ENCODE measurements at places on chromosomes 16 and 17.

DNA sequence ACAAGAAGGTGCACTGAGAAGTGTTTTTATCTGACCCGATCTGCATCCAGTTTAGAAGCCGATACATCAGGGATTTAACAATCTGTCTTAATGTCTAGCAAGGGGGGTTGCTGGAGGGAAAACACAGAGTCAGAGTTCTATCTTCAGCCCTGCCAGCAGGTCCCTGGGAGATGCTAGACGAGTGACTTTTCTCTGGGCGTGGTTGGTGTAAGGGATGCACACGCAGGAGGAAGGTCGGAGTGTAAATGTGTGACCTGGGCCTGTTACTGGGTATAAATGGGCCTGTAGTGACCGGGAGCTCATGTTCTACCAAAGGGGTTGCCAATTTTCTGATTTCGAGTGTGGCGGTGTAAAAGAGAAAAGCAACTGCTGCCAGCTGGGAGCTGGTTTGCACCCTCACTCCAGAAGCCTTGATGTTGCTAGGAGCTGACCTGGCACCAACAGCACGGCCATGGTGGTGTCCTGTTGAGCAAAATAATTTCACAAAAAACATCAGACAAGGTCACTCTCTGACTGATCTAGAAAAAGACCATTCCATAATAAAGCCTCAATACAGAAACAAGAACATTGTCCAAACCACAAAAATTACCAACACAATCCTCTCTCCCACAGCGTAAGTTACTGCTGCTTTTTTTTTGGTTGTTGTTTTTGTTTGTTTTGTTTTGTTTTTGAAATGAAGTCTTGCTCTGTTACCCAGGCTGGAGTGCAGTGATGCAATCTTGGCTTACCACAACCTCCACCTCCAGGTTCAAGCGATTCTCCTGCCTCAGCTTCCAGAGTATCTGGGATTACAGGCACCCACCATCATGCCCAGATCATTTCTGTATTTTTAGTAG, 1.3 kb upstream of the KCTD13 start:
- no peak for DNase-seq

DNA sequence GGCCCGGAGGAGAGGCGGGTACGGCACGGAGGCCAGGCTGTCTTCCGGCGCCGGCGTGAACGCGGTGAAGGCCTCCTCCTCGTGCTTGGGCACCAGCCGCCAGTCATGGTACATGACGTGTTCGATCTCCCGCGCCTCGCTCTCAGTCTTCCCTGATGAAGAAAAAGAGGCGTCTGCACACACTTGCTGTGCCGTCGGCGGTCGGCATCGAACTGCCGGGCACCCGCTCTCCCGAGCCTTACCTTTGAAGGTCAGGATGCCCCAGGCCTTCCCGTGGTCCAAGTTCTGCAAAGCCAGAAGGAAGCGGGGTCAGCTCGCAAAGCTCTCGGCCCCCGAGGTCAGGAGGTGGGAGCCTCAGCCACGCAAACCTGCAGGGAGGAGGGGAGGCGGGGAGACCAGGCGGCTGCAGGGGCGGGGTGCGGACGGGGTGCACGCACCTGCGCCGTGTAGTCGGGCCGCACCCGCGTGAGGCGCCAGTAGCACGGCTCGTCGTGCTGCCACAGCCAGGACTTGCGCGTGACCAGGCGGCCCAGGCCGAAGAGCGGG, at the start of gene EME2:
EME2 (plus strand) TSS at position 449 of the 546 bp plus-strand sequence. CDS start 418 bp downstream, outside the sequence.
- no peak for DNase-seq

GRCh38 chr16:2048116-2048543, 345 bp downstream of the TSC2 start:
- DNase-seq, result peak; percentile 7

- peak; percentile 77 for DNase-seq
Measured at GRCh38 chr17:21513012-21513570, 136.9 kb downstream of the KCNJ12 start.

GRCh38 chr17:55157165-55157564, 107.6 kb upstream of the HLF start:
- peak; percentile 18 for DNase-seq

DNA sequence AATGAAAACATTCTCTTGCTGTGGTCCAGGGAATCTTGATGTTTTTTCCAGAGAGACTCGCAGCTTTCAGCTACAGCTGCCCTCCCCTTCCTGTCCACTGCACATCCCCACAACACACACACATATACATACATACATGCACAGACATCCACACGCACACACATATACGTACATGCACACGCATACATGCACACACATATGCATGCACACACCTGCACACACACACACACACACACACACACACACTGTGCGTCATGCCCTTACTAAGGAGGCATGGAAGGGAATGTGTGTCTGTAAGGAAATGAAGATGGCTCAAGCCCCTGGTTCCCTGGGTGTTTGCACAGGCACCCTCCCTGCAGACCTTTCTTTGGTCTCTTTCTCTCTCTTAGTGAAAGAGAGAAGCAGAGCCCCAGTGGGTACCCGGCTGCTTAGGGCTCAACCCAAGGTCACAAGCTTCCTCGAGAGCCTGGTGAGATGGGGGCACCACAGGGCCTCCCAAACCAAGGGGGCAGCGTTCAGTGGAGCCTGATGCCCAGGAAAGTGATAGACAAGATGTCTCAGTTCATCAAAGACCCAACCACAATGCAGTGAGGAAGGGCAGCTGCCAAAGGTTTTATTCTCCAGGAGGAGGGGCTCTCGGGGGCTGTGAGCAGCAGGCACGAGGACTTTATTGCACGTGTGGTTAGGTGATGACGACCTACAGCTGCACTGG, 33.3 kb downstream of the TNFRSF13B start:
- DNase-seq, result no peak

DNA sequence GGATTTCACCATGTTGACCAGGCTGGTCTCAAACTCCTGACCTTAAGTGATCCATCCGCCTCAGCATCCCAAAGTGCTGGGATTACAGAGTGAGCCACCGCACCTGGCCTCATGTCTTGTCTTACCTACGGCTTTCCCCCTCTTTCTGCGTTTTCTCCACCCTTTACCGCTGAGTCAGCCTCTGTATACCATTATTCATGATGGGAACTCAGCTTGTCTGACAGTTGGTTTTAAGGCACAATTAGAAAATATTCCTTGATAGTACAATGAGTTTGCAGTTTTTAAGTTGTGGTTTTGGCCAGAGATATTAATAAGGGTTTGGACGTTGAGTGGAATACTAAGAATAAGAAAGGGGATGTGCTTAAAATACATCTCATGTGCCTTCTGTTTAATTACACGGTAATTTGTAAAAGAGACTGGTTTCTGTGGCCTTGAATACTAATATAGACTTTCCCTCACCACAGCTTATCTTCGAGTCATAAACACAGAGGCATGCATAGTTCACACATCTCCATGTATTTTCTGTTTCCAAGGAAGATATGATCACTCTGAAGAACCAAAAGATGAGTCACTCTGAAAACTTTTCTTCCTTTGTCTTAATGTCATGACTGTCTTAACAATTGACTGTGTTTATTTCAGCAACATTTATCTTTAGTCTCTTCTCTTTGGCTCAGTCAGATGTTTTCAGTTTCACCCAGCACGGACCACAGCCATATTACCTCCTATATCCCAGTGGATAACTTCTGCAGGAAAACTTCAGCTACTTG, 54.4 kb downstream of the PITPNC1 start:
- DNase-seq, result peak; percentile 92

GRCh38 chr16:67844497-67844896, 2.2 kb upstream of the NUTF2 start:
- DNase-seq, result peak; percentile 33

DNA sequence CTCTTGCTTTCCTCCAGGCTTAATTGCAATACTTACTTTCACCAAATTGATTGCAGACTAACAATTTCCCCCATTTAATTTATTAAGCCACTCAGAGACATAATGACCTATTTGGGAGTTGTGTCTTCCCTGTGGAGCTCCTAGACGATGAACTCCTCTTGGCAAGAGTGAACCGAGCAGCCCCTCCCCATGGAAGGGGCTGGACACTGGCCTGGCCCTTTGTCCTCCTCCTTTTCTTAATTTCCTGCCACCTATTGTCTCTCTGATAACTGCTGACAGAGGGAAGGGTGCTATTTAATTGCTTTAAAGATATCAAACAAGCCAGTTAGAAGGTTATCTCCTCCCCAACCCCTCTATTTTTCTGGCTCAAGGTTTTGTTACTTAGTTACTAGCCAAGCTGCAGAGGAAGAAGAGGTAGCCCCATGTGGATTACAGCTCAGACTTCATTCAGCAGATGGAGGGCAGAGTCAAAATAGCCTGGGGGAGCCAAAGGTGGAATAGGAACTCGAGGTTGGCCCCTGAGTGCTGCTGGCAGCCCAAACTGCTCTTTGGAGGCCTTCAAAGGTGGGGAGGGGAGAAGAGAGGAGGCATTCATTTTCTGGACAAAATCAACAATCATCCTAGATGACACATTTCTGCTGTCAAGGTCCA, 3.7 kb upstream of the SSTR2 start:
- no peak for DNase-seq

DNA sequence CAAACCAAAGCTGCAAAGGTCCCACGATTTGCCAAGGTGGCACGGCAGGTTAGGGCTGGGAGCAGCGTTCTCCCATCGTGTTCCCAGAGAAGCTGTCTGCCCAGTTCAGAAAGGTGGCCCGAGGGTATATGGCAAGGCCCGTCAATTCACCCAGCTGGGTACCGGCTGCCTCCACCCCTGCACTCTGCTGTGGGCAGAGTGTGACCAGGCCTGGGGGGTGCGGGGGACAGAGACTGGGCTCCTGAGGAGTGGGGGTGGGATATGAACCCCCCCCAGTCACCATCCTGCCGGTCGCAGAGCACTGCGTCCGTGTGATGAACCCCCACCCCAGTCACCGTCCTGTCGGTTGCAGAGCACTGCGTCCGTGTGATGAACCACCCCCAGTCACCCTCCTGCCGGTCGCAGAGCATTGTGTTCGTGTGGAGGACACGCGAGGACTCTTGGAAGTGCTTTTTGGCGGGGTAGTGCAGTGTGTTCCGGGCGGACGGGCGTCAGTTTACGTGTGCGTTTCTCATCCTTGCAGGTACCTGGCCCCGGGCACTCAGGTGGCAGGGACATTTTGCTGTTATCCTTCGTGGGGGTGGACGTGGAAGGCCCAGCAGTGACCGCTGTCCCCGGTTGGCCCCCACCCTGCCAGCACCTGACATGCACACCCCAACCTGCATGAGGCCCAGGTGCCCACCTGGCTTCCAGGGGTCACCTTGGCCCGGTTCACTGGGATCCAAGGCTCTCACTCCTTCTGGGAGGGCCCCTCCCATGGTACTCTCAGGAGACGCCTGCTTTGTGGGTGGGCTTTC, 2.7 kb upstream of the FASN start:
- DNase-seq, result no peak

GRCh38 chr17:55576996-55577586, 65.8 kb upstream of the SMIM36 start:
- DNase-seq, result peak; percentile 54

DNA sequence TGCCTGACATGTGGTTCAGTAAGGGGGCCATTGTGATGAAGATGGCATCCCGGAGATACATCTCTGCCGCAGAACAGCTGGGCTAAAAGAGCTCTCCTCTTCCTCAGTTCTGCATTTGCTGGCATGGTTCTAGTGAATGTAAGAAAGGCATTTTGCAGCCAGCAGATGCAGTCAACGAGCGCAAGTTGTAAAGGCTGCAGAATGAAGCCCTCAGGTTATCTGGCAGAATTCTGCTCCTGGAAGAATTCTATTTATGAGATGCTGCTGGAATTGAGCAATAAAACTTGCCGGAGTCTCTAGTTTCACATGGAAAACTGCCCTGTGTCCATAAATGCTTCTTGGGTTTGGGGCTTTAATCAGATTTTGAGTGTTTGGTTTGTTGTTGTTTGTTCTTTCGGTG, 176.8 kb upstream of the HSBP1 start:
- DNase-seq, result no peak

GRCh38 chr16:66588981-66589713, 9.9 kb downstream of the CMTM2 start:
- peak; percentile 42 for DNase-seq

GRCh38 chr17:52524096-52524637, 365.7 kb upstream of the CA10 start:
- no peak for DNase-seq

DNA sequence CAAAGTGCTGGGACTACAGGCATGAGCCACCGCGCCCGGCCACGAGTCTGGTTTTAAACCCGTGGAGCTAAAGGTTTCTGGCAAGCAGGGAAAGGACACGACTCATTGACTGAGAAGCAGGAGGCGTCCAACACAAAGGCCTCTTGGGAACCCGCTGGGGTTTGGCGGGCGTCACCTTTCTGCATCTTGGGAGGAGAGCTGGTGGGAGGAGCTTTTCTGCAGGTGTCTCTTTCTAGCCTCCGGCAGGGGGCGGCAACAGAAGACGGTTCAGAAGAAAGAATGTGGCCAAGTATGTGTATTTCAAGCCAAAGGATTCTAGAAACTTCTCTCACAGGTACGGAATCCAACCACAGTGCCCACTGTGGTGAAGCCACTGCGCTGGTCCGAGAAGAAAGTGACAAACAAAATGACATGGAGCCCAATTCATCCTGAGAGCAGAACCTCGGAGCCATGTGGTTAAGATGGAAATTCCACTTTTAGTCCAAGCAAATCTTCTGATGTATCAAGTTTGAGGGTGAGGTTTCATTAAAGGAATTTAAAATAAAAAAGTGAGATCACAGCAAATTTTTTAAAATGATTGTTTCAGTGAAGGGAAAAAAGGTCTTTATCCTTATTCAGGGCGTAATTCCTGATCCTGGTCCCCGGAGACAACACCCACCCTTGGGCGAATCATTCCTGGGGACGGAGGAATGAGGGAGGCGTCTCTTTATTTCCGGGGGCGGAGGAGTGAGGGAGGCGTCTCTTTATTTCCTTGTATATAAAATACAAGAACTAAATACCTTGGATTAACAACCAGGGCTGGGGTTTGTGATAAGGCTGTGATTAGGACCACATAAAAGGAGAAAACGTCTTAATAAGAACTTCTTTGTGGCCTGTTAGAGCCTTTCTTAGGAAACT, 97.6 kb downstream of the MRM3 start:
- DNase-seq, result peak; percentile 80

DNA sequence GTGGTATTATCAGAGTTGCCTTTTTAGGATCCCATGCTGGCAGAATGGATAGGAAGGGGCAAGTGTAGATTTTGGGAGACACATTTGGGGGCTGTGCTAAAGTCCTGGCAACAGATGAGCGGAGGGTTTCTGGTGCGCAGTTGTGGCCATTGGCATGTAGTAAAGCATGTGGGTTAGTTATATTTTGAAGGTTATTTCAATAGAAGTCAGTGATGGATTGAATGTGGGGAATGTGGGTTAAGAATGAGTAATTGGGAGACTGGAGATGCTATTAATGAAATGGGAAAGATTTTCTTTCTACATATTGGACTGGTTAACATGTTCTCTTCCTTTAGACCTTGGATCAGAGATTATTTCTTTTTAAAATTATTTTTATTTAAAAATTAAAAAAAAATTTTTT, 10.0 kb downstream of the DUS2 start:
- DNase-seq, result no peak

- DNase-seq, result peak; percentile 88
Measured at GRCh38 chr17:43360376-43360738, 38.4 kb upstream of the ARL4D start.

DNA sequence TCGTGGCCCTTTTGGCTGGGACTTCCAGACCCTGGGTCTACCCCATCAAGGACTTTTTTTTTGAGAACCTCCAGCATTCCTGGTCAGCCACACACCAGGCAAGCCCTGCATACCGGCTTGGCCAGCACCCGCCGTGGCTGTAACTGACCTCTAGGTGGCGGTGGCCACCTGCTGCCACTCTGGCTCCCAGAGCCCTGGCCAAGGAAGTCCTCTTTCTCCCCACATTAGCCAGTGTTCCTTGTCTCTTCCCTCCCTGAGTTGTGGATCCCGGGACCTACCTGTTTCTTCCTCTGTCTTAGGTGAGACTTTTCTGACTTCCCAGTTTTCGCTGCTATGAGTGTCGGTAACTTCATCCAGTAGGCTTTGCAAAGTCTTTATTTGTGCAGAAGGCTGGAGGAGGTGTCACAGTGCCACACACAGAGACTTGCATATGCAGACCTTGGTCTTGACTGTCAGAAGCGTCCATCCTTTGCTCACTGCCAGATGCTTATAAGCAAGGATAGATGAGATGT, 348.3 kb downstream of the CPPED1 start:
- DNase-seq, result peak; percentile 64

All from fibroblast of pulmonary artery (primary cell).